ENCODE measurements at places on chromosomes 7 and 10.

DNA sequence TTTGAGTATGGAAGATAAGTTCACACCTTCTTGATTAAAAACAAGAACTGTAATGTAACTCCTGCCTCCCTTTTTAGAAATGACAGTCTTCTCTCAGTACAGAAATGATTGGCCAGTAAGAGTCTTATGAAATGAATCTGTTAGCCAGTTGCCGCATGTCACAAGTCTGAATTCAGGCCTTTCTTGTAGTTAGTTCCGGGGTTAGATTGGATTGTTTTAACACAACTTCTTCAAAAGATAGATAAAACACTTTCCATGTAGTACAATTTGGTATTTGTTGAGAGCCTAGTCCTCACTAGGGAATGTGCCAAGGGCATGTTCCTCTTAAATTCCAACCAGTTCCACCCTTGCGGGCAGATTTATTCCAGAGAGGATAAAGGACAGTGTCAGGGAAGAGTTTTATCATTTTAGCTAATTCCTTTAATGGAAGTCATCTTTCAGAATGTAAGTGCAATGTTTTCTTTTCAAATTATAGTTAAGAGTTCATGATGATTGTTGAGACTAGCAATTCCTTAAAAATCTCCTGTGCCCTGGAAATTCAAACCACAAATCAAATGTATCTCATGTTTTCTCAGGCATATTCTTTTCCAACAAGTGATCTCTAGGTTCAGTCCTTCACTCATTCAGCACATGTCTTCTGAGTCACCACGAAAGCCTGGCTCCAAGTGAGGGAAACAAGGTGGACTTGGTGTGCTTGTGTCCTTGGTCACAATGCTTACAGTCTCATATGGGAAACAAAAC is 4.1 kb downstream of the FHIP2A start:
- DNase-seq, result peak; percentile 44

DNA sequence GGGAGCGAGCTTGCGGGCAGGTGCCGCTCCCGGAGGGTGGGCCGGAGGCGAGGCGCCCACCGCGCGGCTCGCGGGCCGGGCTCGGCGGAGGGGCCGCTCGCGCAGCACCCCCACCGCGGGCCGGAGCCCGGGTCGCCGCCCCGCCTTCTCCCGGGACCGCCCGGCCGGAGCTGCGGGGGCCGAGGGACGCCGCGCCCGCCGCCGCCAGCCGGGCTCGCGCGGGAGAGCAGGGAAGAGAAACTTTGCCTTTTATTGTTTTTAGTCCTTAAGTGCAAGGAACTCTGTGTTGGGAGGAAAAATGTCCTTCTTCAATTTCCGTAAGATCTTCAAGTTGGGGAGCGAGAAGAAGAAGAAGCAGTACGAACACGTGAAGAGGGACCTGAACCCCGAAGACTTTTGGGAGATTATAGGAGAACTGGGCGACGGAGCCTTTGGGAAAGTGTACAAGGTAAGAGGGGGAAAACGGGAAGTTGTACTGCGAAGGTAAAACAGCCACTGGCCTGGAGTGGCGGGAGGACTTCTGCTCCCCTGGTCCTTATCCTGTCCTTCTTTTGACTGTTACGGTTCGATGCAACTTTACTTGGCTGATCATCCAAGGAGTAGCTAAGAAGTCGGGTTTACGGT is 620 bp downstream of the SLK start:
- peak; percentile 45 for DNase-seq

DNA sequence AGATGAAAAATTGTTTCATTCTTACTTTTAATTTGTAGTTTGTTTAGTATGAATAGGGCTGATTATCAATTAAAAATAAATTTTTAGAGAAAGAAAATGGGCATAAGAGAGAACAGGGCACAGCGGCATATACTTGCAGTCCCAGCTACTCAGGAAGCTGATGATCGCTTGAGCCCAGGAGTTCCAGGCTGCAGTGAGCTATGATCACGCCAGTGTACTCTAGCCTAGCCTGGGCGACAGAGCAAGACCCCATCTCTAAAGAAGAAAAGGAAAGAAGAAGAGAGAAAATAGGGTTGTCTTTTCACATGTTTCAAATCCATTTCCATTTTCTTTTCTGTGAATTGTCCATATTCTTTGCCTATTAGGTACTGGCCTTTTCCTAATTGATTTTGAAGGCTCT is 8.0 kb downstream of the SMURF1 start:
- no peak for DNase-seq

DNA sequence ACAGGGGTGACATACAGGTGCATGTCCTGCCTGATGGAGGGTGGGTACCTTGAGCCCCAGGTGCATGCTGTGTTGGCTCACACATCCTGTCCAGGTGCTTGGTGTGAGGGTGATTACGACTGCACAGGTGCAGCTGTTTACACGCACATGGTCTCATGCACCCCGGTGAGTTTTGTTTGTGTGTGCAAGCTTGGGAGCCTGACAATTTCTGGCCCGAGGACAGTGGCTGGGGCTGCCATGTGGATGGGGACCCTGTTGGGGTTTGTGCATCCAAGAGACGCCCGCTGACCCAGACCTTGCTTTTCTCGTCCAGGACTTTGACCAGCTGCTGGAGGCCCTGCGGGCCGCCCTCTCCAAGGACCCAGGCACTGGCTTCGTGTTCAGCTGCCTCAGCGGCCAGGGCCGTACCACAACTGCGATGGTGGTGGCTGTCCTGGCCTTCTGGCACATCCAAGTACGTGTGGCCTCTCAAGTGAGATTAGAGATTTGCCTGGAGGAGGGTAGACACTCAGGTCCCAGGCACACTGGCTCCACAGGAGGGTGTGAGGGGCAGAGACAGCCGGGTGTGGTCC is 61.7 kb downstream of the PRF1 start:
- no peak for DNase-seq

DNA sequence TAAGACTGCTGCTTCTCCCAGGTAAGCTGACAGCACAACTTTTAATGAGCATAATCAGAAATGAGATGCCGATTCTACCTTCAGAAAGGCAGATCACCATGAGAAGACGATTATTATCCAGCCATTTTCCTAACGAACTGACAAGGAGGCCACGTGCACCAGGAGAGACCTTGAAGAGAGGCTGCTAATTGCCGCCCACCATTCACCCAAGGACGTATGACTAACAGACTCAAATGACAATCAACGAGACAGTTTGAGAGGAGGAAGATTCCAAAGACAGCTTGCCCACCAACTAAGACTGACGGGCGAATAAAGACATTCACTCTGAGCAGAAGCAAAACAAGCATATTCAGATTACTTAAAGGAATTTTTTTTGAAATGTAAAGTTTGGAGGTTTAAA is 301.9 kb upstream of the TAC1 start:
- no peak for DNase-seq

- DNase-seq, result peak; percentile 80
These were observed 103.1 kb downstream of the ZNF467 start for GRCh38 chr7:149670288-149670687.

DNA sequence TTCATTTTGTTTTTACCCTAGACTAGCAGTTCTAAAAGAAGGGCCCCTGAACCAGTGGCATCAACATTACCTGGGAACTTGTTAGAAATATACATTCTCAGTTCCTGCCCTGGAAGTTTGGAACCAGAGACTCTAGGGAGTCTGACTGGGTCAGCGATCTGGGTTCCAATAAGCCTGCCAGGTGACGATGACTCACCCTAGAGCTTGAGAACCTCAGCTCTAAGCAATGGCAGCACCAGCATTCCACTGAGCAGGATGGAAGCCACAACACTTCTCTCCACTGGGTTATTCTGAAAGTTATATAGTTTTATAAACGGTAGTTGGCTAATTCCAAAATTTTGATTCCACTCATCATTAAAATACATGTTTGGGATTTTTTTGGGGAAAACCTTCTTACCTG is 97.0 kb upstream of the AMPH start:
- no peak for DNase-seq
